Activated T-helper 1 cell treated with anti-CD3 and anti-CD28 coated beads, Interleukin-2, amount 50 U/mL, for 16 hours (primary cell): ENCODE measurements at places on chromosomes 5 and 9.

DNA sequence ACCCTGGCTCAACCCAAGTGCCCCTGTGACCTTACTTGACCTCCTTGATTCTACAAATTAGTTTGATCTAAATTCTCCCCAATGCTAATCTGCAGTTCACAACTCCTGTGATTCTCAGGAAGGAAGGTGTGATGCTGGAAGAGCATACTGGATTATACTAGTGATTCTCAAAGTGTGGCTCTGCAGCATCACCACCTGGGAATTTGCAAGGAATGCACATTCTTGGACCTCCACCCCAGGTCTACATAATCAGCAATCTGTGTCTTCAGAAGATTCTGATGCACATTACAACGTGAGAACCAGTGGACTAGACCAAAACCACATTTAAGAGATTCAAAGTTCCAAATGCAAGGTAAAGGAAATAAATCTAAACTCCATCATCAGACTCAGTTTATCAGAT lies 198.6 kb downstream of the AGTPBP1 start:
- no peak for DNase-seq

- no peak for DNase-seq
Observed at GRCh38 chr5:17090839-17091238, 126.6 kb upstream of the BASP1 start.

DNA sequence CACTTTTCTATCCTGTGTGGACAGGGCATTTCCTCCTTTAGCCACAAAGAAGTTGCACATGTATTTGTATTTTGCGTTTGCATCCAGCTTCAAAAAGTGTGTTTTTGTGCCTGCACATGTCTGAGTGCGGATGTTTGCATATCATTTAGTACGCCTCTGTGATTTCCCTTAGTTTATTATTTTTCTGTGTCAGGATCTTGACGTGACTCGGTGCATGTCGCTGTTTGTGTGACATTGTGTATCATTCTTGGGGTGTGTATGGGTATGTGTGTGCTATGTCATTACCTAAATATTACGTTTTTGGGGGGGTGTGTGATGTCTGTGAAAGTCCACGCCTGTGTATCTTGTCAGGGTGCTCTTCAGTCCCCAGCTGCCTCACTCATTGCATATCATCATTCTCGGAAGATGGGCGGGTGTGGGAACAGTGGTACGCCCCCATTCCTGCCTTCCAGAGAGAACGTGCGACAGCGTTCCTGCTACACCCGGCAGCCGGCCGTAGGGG lies 416 bp upstream of the PAIP2 start:
- DNase-seq: no peak

- DNase-seq: no peak
Observed at GRCh38 chr5:68173007-68173406, 42.5 kb upstream of the PIK3R1 start.

DNA sequence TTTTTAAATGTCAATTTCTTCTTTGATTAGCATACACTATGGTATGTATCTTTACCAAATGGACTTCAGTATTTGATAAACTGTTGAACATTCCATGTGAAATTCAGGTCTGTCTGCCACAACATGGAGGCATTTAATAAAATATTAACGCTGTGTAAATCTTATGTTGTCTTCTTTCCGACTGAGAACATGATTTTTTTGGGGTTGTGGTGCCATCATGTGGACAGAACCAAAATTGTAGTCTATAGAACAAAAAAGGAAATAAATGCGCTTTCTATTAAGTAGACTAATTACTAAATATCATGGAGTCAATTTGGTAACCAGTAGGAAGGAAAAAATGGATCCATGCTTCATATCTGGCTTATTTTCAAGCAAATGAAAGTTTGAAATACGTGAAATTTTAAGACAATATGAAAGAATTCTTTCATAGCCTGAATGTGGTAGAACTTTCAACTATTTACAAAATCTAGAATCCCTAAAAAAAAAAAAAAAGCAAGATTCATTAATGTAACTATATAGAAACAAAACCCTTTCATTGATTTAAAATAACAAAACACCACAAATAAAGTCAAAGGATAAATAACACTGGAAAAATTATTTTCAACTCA lies 2.8 kb upstream of the PLK2 start:
- no peak for DNase-seq

DNA sequence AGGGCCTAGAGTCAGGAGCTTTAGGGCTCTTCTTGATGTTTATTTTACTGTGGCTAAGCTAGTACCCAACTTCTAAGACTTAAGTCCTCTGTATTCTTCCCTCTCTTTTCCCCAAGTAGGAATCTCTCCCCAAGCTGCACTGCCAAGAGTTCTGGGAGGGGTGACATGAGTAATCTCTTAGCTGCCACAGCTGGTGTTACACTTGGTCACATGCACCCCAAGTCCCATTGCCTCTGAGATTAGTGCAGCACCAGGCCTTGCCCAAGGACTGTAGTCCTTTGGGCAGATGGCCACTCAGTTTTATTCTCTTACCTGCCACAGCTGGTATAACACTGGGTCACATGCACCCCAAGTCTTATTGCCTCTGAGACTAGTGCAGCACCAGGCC lies 114.7 kb upstream of the RIOK2 start:
- DNase-seq: no peak

GRCh38 chr9:92534674-92535073 lies 1.1 kb downstream of the ECM2 start:
- DNase-seq: no peak

DNA sequence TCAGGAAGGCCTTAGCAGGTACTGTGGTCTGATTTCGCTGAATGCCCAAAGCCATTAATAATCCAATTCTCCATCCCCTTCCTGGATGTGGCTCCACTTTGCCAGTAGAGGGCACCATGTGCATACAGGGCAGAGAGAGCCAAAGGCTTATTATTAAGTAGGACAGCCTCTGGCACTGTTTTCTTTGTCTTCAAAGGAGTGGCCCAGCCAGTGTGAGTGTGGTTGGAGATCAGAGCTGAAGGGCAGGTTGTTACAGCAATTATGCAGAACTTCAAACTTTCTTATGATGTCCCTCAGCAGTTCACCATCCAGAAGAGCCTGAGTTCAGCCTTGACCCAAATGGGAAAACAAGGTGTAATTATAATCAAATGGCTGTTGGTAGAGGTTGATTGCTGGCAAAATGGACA lies 38.6 kb upstream of the CEMIP2 start:
- peak; percentile 22 for DNase-seq

DNA sequence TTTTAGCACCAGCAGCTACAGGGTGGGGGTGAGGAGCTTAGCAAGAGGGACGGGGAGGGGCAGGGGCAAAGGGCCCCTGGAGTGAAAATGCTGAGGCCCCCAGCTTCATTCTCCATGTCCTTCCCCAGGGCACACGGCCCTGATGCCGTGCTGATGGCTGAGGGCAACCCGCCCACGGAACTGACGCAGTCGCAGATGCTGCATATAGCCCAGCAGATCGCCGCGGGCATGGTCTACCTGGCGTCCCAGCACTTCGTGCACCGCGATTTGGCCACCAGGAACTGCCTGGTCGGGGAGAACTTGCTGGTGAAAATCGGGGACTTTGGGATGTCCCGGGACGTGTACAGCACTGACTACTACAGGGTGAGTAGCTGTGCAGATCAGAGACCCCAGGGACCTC lies 285.6 kb downstream of the NTRK2 start:
- no peak for DNase-seq

GRCh38 chr9:5428794-5429528 lies 8.8 kb downstream of the PLGRKT start:
- DNase-seq: no peak

- DNase-seq: no peak
Observed at GRCh38 chr9:8627976-8628679, 828.5 kb upstream of the DMAC1 start.

DNA sequence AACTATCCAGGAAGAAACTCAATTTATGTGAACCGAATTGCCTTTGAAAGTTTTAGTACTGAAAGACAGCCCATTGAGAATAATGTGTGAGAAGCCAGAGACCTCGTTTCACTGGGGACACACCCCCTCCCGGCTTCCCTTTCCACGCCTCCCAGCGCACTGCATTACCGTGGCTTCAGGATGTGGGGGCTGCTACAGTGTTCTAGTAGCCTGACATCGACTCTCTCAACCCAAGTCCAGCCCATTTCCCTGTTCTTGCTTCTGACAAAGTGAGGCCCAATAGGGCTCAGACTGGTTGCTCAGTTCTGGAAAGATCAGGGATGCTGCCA lies 3.5 kb downstream of the PAX5 start:
- no peak for DNase-seq

DNA sequence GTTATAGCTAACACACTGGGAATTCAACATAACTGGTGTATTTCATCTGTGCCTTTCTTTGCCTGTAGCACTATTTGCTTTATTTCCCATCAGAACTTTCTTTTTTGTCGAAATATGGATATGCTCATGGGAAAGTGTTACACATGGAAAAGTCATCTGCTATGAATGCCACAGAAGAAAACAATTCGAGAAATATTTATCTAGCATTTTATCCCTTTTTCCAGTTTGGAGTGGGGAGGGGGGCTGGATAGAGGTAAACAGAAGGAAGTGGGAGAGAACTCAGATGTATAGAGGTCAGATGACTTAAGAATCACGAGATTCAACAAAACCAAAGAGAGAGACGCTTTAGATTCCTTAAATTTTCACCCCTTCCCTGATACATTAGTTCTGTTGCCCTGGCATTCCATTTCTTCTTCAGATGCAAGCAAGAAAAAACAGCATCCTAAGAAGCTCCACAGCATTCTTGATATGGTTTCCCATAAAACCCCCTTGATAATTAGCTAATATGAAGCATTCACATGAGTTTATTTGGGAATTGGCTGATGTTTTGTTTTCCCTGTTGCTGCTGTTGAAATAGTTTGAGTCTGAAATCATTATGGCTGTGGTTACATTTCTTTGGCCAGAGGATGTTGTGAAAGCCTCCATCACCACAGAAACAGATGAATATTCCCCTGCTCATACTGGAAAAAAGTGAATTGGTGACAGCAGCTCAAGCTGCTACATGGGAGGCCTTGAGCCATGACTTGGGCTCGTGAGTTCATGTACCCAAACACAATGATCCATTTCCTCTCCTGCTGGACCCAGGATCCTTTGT lies 335.8 kb upstream of the DAB2 start:
- DNase-seq: no peak

DNA sequence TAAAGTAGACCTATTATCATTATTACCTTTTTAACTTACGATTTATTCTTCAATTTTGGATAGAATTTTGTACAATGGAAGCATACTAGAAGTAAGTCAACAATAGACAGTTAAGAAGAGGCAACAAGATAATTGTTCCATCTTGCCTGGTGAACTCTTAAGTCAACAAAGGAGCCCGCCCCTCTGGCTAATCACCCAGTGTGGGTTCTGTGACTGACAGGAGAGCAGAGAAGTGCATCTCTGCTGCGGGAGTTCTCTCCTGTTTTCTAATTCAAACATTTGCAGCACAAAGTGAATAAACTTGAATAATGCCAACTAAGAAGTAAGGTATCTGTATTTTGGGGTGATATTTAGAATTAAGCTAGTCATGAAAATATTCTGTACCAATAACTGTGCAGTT lies 6.7 kb upstream of the ISL1 start:
- DNase-seq: no peak

GRCh38 chr5:1648806-1649205 lies 125.0 kb upstream of the LPCAT1 start:
- no peak for DNase-seq

GRCh38 chr9:120742951-120743416 lies 28.7 kb upstream of the MEGF9 start:
- no peak for DNase-seq

DNA sequence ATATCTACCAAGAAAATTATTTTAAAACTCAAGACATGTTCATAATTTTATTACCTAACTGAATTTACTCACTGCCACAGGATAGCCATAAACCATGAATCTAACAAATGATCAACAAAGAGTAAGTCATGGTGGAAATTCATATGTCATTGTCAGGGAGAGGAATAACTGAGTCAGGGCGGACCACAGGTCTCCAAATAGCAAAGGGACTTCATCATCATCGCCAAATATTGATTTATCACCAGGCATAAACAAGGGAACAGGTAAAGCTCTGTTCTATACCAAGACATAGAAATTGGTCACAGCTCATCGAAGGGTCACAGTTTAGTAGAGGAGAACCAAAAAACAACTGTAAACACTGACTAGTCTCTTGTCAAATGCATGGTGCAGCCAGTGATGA lies 94.8 kb downstream of the CTNND2 start:
- DNase-seq: no peak

- DNase-seq: no peak
Observed at GRCh38 chr5:52504584-52505240, 283.0 kb upstream of the ITGA1 start.

DNA sequence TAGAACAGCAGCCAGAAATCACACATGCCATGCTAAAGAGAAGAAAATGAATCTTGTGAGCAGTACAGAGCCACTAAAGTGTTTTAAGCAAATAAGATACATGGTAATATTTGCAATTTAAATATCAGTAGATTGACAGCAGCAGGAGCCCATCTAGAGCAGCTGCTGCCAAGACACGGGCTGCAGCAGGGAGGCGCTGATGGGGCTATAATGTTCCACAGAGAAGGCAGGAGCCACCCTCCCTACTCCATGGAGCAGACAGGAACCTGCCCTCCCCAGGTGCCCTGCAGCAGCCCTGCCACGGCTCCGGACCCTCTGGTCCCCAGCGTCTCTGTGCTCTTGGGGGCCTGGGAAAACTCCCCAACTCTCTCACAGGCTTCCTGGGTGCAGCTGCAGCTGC lies 224.1 kb upstream of the ISL1 start:
- no peak for DNase-seq

DNA sequence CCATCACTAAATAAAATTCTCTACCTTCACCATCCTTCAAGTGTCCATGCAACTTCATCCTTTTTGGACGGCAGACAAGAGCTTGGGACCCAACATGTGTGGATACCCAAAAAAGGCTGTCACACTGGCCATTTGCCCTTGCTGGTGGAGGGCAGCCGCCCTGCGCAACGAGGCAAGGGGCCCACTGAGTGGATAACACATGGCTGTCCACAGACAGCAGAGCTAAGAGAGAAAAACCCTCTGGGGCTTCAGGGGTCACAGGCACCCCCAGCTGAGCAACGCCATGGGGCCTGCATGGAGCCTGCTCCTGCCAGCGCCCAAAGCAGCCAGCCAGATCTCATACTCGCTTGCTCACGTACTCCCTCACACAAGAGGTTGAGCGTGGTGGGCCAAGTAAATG lies 205.9 kb upstream of the NREP start:
- DNase-seq: no peak

DNA sequence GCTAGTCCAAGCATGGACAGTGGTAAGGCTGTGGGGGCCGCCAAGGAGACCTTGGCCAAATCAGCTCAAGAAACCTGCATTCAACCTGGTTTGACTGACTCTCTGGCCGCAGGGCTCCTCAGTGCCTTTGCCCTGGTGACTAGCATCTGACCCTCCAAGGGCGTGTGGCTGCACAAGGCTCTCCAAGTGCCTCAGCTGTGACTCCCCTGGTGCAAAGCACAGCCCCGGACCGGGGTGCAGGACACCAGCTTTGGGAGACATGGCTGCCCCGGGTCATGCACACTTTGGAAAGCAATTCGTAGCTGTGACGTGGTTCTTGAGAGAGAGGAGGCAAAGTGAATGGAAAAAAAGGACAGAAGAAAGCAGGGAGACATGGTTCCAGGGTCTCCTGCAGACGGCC lies 245.2 kb upstream of the IRX2 start:
- DNase-seq: no peak

- no peak for DNase-seq
Observed at GRCh38 chr5:16427587-16427986, 38.0 kb downstream of the ZNF622 start.
